Occipital lobe (tissue), 3 donors: ENCODE measurements at places on chromosomes 12 and 14. TPM values are rescaled to one million over a fixed set of nuclear protein-coding genes. Genes with fewer than 3 reads are reported as not detected.

Gene CPNE8
- 4.8 TPM for total RNA-seq

Gene PKP2
- total RNA-seq = 4.7 TPM

Gene TRHDE
- total RNA-seq = 57.1 TPM

Gene PRKD1
- 20.0 TPM for total RNA-seq

Gene LUM
- 20.1 TPM for total RNA-seq

Gene SDR39U1
- 17.0 TPM for total RNA-seq

Gene LPAR5
- 0.62 TPM for total RNA-seq

Gene PHETA1
- total RNA-seq = 5.8 TPM

Gene CCDC88C
- 14.3 TPM for total RNA-seq

Gene ADAMTS20
- total RNA-seq = 0.47 TPM

Gene TMPRSS12
- not detected for total RNA-seq

Gene CMAS
- total RNA-seq = 41.6 TPM

Gene NACA
- 1,394 TPM for total RNA-seq

Gene NFATC4
- total RNA-seq = 5.1 TPM

Gene PLEKHG7
- total RNA-seq = not detected

Gene ANKRD33
- total RNA-seq = not detected

Gene EML5
- 30.3 TPM for total RNA-seq

Gene RBM19
- total RNA-seq = 18.4 TPM

Gene MANSC1
- total RNA-seq = 1.9 TPM

Gene TMEM52B
- total RNA-seq = 0.62 TPM

Gene BICDL1
- 25.4 TPM for total RNA-seq

Gene CCDC175
- 3.3 TPM for total RNA-seq

Gene TBX3
- 1.2 TPM for total RNA-seq

Gene CPNE6
- 10.8 TPM for total RNA-seq

Gene HEBP1
- total RNA-seq = 2.2 TPM

Gene KLHL33
- total RNA-seq = 0.31 TPM

Gene ASCL1
- 21.1 TPM for total RNA-seq

Gene TSPAN19
- total RNA-seq = 0.16 TPM

Gene USP44
- 3.6 TPM for total RNA-seq

Gene LBHD2
- not detected for total RNA-seq

Gene RAB15
- total RNA-seq = 28.9 TPM

Gene TMEM121
- 23.1 TPM for total RNA-seq

Gene IFNG-AS1
- not detected for total RNA-seq

Gene HOTAIR
- not detected for total RNA-seq

Gene ALX1
- 0.16 TPM for total RNA-seq

Gene NFYB
- 48.0 TPM for total RNA-seq

Gene ARHGEF40
- 15.9 TPM for total RNA-seq

Gene PMEL
- total RNA-seq = not detected

Gene OAS2
- total RNA-seq = 2.0 TPM

Gene PIANP
- 1.2 TPM for total RNA-seq
